Effector memory CD4-positive, alpha-beta T cell (primary cell): ENCODE measurements at places on chromosomes 7 and 10.

GRCh38 chr10:62715383-62715782 lies 89.1 kb upstream of the ADO start:
- H3K4me1 ChIP-seq: no peaks in the 10 kb centered on the region
- no peak overlapping the region for H3K4me3 ChIP-seq
- no peaks in the 10 kb centered on the region for H3K27me3 ChIP-seq

- peak within 1 kb of the TSS; percentile 75 for H3K27ac ChIP-seq
- no peak for DNase-seq
- H3K27me3 ChIP-seq: no peaks in the 10 kb centered on the region
- peaks cover 12% of the 10 kb centered on the region for H3K4me1 ChIP-seq
- H3K4me3 ChIP-seq: peak within 1 kb of the TSS; percentile 70
- no peaks in the 10 kb centered on the region for H3K36me3 ChIP-seq
Observed at GRCh38 chr7:35037211-35037525, at the start of gene DPY19L1. Gene DPY19L1, minus strand, starts transcription at chr7:35037485. Its CDS starts 91 bp downstream, at chr7:35037394.

- peaks cover 12% of the 10 kb centered on the region for H3K4me1 ChIP-seq
- DNase-seq: peak; percentile 77
- H3K36me3 ChIP-seq: no peaks in the 10 kb centered on the region
- H3K27me3 ChIP-seq: no peaks in the 10 kb centered on the region
Observed at GRCh38 chr7:27740449-27741086, 606 bp downstream of the TAX1BP1 start.

DNA sequence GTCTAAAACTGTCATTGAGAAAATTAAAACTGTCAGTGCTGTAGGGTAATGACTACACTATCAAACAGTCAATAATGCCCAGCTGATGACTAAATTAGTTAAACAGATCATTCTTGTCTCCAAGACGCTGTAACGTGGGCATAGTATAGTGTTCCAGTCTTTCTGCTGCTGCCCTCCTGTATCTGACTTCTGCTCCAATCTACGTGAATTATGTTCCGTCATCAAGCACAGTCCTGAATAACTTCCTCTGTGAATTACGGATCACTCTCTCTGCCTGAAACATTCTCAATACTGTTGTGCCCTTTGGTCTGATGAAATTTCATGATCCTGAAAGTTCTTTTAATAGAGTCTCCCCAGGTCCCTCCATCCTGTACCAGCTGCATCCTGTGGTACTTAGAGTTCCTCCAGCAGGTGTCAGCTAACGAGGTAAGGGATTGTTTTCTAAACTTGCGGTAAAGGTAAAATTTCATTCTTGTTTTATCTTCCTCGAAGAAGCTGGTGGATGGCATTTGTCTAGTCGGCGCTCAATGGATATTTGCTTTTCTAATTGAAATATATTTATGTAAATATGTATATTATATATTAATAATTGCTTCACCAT lies 393.5 kb upstream of the ADARB2 start:
- H3K4me1 ChIP-seq: no peaks in the 10 kb centered on the region
- no peaks in the 10 kb centered on the region for H3K36me3 ChIP-seq
- no peak overlapping the region for H3K4me3 ChIP-seq
- H3K27ac ChIP-seq: no peak overlapping the region

DNA sequence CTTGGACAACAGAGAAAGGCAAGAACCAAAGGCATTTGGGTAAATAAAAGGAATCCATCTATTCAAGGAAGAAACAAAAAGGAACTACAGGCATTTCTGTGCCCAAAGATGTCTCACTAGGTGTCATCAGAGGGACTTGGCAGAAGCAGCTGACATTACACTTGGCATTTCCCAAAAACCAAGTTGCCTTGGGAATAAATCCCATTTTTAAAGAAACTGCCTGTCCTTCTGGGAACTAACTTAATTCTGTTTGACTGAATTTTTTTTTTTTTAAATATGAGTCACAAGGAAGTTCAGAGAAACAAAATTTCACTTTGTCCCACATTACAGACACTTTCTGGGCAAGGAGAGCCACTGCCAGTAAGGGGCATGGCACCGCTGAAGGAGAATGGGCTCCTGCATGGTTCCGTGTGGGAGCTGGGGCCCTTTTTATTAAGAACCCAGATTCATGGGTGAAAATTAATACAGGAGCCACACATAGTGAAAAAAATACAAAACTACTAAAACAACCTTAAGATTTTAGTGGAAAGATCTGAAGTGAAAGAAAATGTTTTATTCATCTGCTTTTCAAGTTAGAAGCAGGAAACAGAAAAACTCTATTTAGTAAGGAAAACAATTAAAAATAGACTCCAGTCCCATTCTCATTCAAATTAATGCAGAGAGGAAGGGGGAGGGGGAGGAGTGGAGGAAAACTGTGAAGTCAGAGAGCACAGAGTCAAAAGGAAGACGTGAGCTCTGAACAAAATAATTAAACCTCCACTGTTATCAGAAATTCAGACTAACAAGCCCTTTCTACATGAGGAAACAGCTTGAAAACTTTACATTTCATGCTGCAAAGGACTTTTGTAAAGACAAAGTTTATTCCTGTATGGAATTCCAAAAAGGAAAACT lies 118.4 kb upstream of the PDLIM1 start:
- H3K27me3 ChIP-seq: no peaks in the 10 kb centered on the region
- H3K27ac ChIP-seq: no peak overlapping the region
- no peaks in the 10 kb centered on the region for H3K4me1 ChIP-seq
- H3K36me3 ChIP-seq: no peaks in the 10 kb centered on the region

GRCh38 chr7:36188266-36188665 lies 35.2 kb downstream of the EEPD1 start:
- H3K4me1 ChIP-seq: no peaks in the 10 kb centered on the region
- no peak for DNase-seq
- H3K36me3 ChIP-seq: no peaks in the 10 kb centered on the region
- H3K4me3 ChIP-seq: no peak overlapping the region
- no peak overlapping the region for H3K27ac ChIP-seq

DNA sequence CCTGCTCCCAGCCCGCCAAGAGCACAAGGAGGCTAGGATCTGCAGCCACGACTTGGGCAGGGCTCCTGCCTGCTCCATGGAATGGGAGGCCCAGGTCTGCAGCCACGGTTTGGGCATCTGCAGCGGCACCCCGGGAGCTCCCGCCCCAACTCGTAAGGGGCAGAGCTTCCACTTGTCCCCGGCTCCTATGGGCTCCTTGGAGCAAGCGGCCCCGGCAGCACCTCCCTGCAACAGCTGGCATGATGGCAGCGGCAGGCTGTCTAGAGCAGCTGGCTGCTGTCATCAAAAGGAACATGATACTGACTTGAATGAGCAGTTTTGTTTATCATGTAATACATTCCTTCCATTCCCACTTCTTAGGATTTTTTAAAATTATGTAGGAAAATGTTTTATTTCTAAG lies 684.0 kb upstream of the FOXK1 start:
- DNase-seq: no peak
- no peak overlapping the region for H3K4me3 ChIP-seq
- no peaks in the 10 kb centered on the region for H3K4me1 ChIP-seq
- H3K36me3 ChIP-seq: no peaks in the 10 kb centered on the region
- peaks cover 3% of the 10 kb centered on the region for H3K27me3 ChIP-seq

- no peak overlapping the region for H3K4me3 ChIP-seq
- H3K27me3 ChIP-seq: no peaks in the 10 kb centered on the region
- H3K36me3 ChIP-seq: peaks cover 6% of the 10 kb centered on the region
- no peaks in the 10 kb centered on the region for H3K4me1 ChIP-seq
- no peak overlapping the region for H3K27ac ChIP-seq
Observed at GRCh38 chr10:70866424-70866823, 21.9 kb downstream of the PCBD1 start.

DNA sequence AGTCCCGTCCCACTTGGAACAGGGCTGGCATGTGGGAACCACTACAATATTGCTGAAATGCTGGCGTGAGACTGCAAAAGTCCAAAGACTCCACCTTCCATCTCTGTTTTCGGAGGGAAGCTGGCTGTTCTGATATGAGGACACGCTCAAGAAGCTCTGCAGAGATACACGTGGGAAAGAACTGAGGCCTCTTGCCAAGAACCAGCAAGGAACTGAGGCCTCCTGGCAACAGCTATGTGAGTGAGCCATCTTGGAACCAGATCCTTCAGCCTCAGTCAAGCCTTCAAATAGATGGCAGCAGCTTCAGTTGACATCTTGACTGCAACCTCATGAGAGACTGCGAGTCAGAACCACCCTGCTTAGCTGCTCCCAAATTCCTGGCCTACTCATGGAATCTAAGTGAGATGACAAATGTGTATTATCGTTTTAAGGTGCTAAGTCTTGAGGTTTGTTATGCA lies 30.8 kb downstream of the SGMS1 start:
- peaks cover 14% of the 10 kb centered on the region for H3K36me3 ChIP-seq
- H3K27ac ChIP-seq: no peak overlapping the region
- DNase-seq: no peak
- H3K4me3 ChIP-seq: no peak overlapping the region
- H3K27me3 ChIP-seq: no peaks in the 10 kb centered on the region

GRCh38 chr10:79416578-79417255 lies 28.7 kb downstream of the ZCCHC24 start:
- no peak overlapping the region for H3K27ac ChIP-seq
- H3K36me3 ChIP-seq: no peaks in the 10 kb centered on the region
- no peak for DNase-seq
- H3K27me3 ChIP-seq: no peaks in the 10 kb centered on the region
- H3K4me1 ChIP-seq: no peaks in the 10 kb centered on the region
